HEK293T (cell line): ENCODE measurements at places on chromosomes 2 and 18.

- DNase-seq = no peak
Measured at GRCh38 chr2:40412456-40412855, 39.4 kb downstream of the SLC8A1 start.

- DNase-seq = no peak
Measured at GRCh38 chr2:155947069-155947468, 385.5 kb downstream of the NR4A2 start.

GRCh38 chr2:26653207-26654060 lies 12.3 kb upstream of the CIB4 start:
- no peak for DNase-seq

DNA sequence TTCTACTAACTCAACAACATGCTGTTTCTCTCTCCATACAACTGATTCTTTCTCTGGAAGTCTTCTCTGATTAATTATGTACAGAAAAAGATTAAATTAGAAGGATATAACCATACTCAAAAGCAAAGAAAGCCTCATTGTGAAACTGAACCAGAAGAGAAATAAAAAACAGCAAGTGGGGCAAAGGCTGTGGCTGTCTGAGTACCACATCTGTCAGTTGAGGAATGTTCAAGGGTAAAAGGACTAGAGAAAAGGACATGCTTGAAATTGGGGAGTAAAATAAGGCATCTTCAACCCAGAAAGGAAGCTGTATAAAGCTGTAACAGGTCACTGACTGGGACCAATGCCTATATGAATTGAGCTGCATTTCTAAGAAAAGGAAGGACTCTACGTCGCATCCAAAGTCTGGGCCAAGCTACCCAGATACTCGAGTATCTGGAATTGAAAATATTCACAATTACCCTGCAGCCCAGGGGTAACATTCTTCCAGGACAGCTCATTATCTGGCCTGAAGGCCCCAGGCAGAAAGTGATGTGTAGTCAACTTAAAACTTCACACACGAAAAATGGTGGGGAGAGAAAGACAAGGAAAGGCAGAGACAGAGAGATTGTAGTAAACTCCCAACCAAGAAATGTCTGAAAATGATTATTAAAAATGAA lies 356.0 kb upstream of the GALNT5 start:
- DNase-seq = no peak

GRCh38 chr2:128798502-128799283 lies 480.0 kb upstream of the HS6ST1 start:
- DNase-seq = no peak

DNA sequence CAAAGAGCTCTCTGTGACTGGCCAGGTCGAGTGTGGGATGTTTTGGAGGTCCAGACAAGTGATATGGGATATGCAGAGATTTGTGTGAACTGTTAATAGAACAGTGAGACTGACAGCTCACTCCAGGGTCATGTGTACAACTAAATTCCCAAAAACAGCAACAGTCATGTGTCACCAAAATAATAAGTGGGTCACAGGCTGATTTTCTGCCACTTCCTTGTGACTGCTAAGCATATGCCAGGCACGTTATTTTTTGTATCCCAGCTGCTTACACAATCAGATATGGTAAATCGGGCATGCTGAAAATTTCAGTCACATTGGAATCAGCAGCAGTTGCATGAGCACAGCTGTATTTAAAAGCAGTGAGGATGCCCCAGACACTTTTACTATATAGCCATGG lies 198.7 kb downstream of the PTGR3 start:
- no peak for DNase-seq
